Activated T-helper 9 cell treated with anti-CD3 and anti-CD28 coated beads, Interleukin-2, amount 50 U/mL, for 16 hours (primary cell): ENCODE measurements at places on chromosomes 6 and 20.

DNA sequence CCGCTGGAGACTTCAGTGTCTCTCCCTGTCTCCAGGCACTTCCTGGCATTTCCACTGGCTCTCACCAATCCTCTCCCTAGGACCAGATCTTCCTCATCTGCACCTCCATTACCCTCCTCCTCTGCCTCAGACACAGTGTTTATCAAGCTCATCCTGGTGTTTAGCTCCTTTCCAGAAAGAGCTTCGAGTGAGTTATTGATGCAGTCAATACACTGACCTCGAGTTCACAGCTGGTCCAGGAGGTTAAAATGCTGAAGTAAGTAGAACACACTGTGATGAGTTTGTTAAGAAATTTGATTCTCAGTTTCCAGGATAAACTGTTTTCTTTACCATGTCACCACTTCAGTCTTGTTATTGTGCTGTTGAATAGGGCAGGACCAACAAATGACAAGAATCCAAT, 42.1 kb upstream of the ARMC2 start:
- DNase-seq: no peak

GRCh38 chr6:36347621-36348020, 10.9 kb upstream of the BNIP5 start:
- no peak for DNase-seq

DNA sequence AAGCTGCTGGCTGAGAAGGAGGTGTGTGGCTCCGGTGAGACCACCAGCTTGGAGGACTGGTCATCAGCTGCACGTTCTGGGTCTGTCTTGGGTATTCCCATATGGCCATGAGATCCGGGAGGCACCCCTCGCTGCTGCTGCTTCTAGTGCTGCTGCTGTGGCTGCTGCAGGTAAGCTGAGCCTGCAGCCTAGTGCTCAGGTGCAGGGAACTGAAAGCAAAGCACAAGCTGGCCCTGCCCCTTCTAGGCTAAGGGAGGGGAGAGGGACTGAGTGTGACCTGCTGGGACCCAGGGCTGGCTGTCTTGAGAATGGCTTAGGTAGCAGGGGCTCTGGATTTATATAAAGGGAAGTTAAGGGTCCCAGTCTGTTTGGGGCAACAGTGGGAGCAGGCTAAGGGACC, 403 bp downstream of the CDH26 start:
- no peak for DNase-seq

GRCh38 chr20:8394308-8394945, 262.4 kb downstream of the PLCB1 start:
- no peak for DNase-seq

DNA sequence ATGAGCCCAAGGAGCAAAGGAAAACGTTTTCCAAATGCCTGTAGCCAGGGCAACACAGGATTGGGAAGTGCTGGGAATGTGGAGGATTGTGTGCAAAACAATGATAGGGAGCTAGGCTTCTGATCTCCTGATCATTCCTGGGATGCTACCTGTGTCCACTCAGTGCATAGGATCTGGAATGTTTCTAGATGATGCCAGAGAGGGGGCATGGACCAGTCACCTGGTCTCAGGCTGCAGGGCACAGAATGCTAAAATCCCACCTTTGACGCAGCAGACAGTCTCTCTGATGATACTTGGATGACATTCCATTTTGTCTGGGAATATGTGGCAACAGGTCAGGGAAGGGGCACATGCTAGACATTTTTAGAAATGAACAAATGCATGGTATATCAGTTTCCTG, 128.9 kb downstream of the CLIC5 start:
- no peak for DNase-seq

GRCh38 chr20:42370075-42370474, 751.9 kb upstream of the CHD6 start:
- no peak for DNase-seq

- DNase-seq: no peak
Observed at GRCh38 chr20:49892817-49893216, 22.5 kb downstream of the SPATA2 start.

- DNase-seq: no peak
Observed at GRCh38 chr6:47581591-47581990, 104.0 kb downstream of the CD2AP start.

DNA sequence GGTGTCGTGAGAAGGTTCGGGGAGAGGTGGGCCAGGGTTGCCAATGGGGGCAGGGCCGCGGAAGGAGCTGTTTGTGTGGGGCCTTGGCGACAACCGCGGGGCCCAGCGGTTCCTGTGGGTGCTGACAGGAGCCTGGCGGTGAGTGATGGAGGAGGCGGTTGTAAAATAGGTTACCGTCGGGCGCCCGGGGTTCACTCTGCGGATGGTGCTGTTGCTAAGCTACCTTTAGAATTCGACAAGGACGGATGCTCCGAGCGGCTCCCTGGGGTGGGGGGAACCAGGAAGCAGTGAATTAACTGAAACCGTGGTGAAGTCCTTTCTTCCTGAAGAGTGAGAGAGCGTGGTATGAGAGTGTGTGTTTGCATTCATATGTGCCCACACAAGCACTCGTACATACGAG, 61.7 kb downstream of the CDH22 start:
- no peak for DNase-seq

DNA sequence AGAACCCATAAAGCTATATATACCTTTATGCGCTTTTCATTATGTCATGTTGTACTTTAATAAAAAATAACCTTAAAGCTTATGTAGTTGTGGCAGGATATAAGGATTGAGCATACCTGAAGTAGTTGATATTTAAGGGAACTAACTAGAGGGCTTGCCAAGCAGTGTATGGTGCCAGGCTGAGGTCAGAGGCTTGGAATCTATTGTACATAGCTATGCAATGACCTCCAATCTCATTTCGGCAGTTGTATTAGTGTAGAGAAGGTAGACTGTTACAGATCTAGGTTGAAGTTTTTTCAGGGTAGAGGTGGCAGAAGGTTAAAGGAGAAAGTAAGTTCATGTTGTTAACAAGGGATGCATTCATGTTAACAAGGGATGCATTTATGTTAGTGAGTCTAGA, 397.7 kb upstream of the HS3ST5 start:
- no peak for DNase-seq

GRCh38 chr6:130143709-130144108, 79.0 kb downstream of the SAMD3 start:
- DNase-seq: no peak

DNA sequence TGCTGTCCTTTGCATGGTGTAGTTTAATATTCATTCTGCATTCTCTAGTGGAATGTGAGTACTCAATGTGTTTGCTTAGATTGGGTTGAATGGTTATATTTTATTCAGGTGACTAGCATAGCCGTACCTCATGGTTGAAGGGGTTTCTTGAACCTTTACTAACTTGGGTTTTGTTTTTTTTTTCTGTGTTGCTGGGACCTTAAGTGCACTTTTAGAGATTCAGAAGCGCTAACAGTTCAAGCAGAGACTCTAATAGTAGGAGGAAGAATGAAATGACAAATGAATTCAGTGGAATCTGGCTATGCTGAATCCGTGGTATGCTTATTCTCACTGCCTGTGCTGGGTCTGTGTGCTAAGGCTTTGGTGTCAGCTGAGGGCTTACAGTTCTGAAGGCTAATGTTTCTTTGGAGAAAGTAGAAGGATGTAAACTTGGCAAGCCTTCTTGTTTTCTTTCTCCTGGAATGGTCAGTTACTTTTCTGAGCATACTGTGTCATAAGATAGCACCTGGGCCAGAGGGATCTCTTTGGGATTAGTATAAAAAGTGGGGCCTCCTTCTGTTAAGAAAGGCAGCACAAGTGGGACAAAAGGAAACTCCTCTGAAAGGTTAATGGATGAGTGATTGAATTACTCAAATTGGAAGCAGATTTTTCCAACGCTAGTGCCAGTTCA, 28.7 kb downstream of the RNF144B start:
- no peak for DNase-seq

DNA sequence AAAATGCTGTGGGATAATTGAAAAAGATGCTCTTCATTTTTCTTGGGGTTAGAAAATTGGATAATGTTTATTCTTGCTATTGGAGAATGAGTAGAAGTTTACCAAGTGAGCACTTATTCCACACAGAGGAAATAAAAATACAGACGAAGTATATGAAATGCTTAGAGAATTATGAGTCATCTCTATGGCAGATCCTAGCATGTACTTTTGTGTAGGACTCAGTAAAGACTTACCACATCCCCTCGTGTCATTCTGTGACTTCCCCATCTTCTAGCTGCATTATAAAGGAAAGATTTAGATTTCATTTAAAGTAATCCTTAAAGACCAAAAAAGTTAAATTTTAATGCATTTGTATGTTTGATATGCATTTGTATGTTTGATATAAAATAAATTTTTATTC, 685.6 kb downstream of the TBC1D32 start:
- no peak for DNase-seq
